ENCODE measurements at places on chromosomes 2 and 18.

DNA sequence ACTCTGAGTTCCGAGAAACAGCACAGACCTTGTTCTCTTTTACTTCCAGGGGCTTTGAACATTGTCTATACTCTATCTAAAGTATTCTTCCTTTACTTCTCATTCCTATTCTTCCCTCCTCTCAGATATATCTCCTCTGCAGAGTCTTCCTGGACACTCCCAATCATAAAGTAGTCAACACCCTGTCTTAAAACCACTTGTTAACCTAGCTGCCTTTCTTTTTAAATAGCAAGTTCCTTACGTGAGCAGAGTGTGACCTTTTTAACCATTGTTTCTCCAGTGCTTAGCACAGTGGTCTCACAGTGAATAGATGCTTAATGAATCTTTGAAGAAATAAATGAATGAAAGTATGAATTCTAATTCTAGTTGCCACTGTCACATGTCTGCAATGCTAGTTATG is 47.4 kb downstream of the PTRHD1 start:
- no peak for DNase-seq

DNA sequence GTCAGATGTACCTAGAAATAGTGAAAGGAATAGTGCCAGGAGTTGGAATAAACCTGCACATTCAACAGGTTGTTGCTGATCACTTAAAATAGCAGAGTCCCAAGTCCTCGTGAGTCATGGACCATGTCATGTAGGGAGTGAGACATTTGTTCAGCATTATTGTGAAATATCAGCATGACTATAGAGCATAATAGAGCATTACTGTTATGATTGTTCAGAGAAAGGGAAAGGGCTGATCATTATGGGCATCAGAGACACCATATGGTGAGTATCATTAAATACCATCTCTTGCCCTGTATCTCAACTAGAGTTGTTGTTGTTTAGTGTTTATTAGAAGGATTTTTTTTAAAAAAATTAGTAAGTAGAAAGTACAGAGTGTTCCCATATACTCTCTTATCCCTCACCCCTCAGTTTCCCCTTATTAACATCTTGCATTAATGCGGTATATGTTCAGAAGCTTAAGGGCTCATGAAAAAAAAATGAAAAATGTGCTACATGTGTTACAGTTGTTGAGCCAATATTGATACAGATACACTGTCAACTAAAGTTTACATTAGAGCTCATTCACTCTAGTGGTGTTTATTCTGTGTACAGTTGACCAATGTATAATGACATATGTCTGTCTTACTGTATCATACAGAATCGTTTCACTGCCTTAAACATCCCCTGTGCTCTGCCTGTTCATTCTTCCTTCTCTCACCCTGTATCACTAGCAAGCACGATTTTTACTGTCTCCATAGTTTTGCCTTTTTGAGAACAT is 5.7 kb downstream of the ELAC1 start:
- DNase-seq, result no peak

DNA sequence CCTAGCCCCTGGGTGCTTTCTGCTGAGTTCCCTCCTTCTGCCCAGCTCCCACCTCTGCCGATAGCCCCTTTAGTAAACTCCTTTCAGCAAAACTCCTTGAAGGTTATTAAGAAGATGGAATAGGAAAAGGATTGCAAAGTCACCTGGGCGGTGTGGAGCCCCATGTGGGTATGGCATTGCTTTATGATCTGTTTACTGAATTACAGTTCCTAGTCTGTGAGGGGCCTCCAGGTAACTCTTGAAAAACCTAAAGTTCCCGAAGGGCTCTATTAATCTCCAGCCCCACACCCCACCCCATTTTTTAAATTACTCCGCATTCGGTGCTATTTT is 116.9 kb upstream of the UXS1 start:
- no peak for DNase-seq

GRCh38 chr2:25041928-25042320 is at the start of gene EFR3B:
Gene EFR3B, plus strand, starts transcription at chr2:25042076. Its CDS starts 237 bp downstream, at chr2:25042313.
- DNase-seq, result peak; percentile 98

GRCh38 chr18:80143881-80144280 is 34.8 kb downstream of the ADNP2 start:
- no peak for DNase-seq

DNA sequence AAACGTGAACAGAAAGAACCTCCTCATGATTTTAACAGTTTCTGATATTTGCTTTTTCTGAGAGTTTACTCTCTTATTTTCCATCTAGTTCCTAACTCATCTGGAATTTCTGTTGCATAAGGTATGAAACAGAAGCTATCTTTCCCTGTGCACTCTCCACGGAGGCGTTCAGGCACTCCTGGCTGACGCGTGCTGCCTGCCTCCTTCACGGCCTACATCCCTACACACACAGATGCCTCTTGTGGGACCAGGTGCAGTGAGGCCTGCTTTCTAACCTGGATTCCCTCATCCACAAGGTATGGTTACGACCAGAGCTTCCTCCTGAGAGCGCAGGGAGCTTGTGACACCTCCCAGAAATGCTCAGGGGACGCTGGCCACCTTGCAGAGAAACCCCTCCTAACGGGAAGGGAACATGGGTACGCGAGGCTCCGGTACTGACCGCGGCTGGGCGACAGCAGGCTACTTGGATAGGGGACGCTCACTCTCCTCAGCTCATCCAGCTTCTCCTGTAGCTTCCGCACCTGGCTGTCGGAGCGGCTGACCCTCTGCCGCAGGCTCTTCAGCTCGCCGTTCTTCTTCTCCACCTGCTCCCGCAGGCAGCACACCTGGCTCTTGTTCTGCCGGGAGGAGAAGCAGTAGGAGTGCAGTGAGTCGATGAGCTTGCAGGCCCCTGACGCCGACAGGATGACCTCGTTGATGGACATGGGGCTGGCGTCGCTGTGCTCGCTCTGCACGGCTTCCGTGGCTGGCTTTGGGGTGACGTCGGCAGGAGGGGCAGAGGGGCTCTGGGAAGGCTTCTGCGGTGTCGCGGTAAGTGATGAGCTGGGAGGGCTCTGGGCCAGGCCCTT is 4.3 kb downstream of the THAP4 start:
- no peak for DNase-seq

- DNase-seq, result no peak
Measured at GRCh38 chr2:71784734-71785511, 331.6 kb downstream of the DYSF start.

DNA sequence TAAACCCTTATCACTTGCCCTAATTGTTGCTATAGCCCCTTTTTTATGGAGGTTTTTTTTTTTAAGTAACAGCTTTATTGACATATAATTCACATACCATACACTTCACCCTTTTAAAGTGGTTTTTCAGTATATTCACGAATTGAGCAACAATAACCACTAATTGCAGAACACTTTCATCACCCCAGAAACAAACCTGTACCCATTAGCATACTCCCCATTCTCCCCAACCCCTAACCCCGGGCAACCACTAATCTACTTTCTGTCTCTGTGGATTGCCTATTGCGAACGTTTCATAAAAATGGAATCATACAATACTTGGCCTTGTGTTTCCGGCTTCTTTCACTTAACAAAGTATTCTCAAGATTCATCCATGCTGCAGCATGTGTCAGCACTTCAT is 213.6 kb downstream of the ATAD2B start:
- no peak for DNase-seq

DNA sequence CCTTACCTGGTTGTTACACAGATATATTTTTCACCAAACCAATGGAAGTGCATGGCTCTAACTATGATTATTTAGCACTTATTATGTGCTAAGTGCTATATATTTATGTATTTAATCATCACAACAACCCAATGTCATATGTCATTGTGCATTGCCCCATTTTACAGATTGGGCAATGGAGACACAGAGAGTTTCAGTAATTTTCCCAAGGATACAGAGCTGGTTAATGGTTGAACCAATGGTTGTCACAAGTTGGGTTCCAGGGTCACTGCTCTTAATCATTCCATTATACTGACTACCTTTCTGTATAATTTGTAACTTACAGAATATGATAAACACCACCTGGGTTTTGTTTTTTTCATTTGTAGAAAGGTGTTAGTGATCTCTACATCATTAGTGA is 29.2 kb downstream of the NOSTRIN start:
- DNase-seq, result no peak

- DNase-seq, result no peak
Measured at GRCh38 chr2:33133454-33133952, 186.8 kb downstream of the LTBP1 start.

GRCh38 chr2:239519089-239519920 is 118.5 kb upstream of the HDAC4 start:
- DNase-seq, result no peak

- DNase-seq, result peak; percentile 51
Measured at GRCh38 chr2:119291588-119292167, 68.0 kb downstream of the STEAP3 start.

DNA sequence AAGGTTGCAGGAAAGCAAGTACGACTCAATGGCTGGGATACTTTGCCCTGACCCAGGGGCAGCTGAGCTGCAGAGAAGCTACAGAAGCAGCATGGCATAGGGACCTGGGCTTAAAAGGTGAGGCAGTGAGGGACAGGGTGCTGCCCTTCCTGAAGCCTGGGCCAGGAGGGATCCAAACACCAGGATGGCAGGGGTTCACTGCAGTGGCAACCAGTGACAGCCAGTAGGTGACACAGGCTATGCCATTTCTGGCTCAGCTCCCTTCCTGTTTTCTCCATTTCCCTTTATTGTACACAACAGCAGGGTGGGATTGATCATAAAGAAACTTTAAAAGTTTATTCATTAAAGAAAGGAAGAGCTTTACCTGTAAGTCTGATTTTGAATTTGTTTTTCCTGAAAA is 48.8 kb downstream of the CABYR start:
- DNase-seq, result no peak

- DNase-seq, result peak; percentile 7
Measured at GRCh38 chr2:41040782-41041520, 589.1 kb upstream of the SLC8A1 start.

DNA sequence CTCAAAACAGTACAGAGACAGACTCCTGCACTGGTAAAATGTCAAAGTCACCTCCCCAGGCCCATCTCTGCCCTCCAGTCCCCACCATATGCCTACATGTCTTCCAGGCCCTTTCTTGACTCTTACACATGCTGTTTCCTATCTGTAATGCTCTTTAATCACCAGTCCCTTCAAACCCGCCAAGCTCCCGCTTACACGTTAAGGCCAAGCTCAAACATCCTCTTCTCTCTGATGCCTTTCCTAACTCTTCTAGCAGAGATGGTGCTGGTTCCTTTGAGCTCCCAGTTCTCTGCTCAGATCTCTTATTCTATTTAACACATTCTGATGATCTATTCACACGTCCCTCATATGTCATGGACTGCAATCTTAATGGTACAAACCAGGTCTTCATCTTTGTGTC is 5.0 kb downstream of the EVA1A start:
- peak; percentile 28 for DNase-seq

DNA sequence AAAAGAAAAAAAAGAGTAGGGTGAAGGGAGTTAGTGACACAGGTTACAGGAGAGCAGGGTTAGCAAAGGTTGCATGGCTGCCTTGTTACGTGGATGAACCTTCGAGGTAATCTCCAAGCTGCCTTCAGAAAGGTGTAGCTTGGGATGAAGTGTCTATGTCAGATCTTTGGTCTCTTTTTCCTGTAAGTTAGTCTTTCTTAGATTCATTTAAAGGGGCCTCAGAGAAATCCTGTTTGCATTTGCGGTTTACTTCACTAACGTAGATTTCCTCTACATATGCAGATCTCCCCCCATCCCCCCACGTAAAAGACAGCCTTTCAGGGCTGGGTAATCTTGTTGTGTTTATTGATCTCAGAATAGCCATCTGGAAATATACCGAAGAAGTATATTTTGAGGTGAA is 83.7 kb downstream of the MTA3 start:
- DNase-seq, result no peak

- DNase-seq, result peak; percentile 19
Measured at GRCh38 chr18:77016936-77017335, 115.6 kb downstream of the MBP start.
